CD8-positive, alpha-beta T cell (primary cell): ENCODE measurements at places on chromosomes 5 and 9.

GRCh38 chr5:14976486-14976885 is 104.9 kb upstream of the ANKH start:
- no peak for DNase-seq

GRCh38 chr9:6733831-6734230 is 23.9 kb upstream of the KDM4C start:
- DNase-seq: no peak

GRCh38 chr9:136902259-136902821 is 16.0 kb downstream of the TRAF2 start:
- DNase-seq: peak; percentile 94

DNA sequence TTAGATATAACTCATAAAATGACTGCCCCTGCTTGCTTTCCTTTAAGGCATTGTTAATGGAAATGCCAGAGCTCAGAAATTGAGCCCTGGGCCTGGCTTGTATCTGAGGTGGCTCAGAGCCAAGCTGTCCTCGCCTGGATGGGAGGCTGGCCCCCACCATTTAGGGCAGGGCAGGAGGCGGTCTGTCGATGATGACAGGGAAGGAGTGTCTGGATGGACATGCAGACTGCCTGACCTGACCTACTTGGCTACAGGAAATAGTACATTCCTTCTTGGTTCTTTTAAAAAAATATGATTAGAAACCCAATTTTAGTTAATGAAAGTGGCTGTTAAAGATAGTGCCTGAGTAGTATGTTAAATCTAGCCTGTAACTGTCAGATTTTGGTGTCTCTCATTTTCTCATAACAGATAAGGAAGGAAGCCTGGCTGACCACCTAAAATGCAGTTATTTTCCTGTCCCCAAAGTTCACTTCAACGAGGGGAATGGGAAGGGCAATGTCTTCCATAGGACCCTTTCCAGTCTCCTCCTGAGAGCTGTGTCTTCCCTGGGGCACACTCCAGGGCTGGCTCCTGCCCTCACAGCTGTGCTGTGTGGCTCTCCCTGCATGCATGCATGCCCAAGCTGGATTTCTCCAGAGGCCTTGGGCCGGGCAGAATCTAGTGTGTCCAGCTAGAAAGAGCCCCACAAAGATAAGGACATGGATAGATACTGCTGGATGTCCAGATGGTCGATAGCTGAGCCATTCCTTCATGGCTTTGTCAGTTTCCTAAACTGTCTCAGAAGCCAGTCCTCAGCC is 42.3 kb downstream of the MACROH2A1 start:
- no peak for DNase-seq

DNA sequence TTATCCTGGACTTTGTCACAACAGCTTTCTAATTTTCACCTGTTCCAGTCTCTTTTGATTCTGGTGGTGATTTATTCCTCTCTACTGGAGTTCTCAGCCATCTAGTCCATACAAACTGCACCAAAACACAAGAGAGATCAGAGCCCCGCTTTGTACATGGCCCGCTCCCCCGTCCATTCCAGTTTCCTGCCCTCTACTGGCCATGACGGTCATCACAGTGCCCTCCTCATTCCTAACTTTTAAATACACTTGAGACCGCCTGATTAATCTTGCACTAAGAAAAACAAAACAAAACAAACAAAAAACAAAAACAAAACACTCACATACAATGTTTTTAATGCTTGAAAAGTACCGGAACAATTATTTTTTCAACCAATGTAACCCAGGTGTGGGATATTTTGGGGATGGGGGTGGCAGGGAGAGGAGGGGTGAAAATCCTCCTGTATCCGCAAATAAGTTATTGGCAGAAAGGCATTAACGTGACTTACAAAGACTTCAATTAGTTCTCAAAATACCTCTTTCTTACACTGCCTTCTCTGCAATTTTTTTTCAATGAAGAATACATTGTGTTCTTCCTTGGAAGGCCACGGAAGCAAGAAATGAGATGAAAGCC is 84.8 kb upstream of the PAM start:
- DNase-seq: no peak

GRCh38 chr9:91536211-91536691 is 112.6 kb upstream of the NFIL3 start:
- DNase-seq: no peak

DNA sequence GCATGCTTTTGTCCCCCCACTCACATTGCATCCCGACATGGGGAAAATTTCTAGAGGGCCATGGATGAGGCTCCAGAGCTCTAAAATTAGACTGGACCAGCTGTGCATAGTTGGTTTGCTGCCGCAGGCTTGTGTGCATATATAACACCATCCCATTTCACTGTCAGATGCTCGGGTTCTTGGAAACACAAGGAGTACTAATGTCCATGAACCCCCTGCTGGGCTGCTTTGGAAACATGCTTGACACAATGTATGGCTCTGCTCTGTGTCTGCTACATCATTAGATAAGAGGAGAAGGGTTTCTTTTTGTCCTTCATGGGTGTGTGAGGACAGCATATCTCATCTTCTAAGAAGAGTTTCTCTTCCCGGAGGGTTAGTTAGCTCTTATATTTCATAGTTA is 292.1 kb upstream of the RORB start:
- no peak for DNase-seq

DNA sequence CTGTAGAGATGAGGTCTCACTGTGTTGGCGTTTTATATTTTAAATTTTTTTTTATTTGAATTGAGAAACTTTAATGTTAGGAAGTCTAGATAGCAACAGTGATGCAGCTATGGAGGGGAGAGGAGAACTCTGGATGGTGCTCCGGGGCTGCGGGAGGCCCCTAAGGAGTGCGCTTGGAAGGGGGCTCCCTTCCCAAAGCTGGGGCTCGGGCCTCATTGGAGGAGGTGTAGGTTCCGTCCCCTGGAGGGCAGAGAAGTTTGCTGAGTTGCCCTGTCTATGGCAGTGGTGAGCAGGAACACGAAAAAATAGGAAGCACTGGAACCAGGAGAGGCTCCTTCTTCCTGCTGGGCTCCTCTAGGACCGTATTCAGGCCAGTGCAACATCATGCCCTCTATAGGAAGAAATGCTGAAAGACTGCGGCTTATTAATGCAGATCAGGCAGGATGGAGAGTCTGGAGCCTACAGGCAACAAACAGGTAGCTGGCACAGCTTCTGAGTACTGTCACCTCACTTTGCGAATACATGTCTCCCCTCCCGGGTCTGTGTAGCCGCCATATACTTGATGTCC is 16.1 kb downstream of the AHRR start:
- no peak for DNase-seq

GRCh38 chr5:1118231-1118698 is 6.4 kb upstream of the SLC12A7 start:
- DNase-seq: no peak

- DNase-seq: no peak
Observed at GRCh38 chr5:122321921-122322320, 9.9 kb downstream of the SNCAIP start.

DNA sequence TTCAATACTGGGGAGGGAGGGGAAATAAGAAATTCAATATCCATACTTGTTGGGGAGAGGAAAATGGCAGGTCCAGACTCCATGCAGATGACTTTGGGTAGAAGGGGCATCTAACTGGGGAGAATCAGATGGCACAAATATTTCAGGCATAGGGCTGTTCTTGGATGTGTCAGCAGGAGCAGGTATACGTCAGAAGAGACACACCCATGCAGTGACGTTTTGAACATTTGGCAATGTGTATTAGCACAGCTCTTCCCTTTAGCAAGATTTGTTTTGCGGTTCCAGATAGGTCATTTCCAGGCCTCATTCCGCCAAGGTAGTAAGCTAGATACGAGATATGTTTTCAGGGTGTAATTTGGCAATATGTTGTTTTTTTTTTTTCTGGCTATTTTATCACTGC is 187.2 kb upstream of the CDH10 start:
- no peak for DNase-seq

DNA sequence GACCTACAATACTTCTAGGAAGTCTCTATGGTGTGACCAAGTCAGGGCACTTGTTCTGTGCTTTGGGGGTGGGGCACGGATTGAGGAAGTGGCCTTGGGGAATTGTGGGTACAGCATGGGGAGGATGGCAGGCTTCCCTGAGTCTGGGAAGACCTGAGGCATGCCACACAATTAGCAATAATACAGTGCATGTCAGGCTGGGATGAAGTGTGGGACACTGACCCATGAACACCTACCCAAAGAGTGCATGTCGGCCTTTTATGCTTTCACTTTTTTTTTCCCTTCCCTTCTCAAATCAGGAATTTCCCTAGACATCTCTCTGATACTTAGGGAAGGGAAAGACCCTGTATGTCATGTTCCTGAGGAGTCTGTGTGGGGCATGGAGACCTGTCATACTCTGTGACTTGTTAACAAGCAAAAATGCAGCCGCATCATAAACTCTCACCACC is 146.4 kb downstream of the PALM2AKAP2 start:
- DNase-seq: no peak

DNA sequence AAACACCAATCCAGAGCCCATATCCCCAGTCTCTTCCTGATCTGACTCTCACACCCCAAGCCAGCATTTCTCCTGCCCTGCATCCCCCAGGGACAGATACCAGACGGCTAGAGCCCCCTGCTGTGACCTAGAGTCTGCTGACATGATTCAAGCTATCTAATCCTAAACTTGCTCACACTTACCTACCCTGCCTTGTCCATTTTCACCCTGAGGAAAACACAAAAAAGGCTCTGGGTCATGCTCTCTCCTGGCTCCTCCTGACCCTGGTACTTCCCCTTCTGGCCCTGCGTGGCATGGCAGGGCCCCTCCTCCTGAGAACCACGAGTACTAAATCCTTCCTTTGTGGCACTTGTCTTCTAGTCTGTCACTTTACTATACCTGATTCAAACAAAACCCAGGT is 2.8 kb upstream of the ARRDC1 start:
- no peak for DNase-seq

- DNase-seq: no peak
Observed at GRCh38 chr5:61397937-61398336, 65.9 kb downstream of the ZSWIM6 start.

DNA sequence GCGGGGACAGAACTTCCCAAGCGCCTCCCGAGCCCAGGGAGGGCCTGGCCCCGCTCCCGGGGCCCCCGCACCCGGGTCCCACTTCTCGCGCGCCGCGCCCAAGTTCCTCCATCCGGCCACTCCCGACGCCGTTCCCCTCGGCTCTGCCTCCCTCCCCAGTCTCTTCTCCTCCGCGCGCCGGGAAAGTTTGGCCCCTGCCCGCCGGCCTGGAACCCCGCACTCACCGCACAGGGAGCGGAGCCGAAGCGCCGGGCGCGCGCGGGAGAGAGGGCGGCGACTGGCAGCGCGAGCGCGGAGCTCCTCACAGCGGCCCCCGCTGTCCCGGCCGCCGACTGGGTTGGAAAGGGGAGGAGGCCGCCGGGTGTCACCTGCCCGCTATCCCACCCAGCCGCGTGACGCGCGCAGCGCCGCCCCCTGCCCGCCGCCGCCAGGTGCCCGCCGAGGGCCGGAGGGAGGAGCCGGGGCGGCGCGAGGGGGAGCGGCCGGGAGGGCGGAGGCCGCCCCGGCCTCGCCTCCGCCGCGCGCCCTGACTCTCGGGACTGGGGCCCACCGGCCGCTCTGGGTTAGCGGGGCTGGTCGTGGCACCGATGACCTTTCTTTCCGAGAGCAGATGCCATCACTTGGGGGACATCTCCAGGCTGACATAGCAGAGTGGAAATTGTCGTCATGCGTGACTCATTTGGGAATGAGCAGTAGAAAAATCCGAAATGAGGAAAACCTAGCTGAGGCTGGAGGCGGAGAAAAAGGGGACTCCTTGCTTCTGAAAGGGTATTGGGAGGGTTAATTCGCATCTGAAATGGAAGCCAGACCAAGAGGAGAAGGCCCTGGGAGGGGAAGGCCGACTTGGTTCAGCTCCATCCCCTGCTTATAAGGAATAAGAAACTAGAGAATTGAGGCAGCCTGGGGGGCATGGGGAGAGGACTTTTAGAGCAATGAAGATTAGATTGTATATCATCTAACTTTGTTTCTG is at the start of gene ELOVL7:
ELOVL7 (minus strand) TSS at position 334 of the 970 bp plus-strand sequence. CDS start 56,872 bp downstream, outside the sequence.
- DNase-seq: no peak
